ENCODE measurements at places on chromosomes 11 and 22. TPM values are rescaled to one million over a fixed set of nuclear protein-coding genes. Genes with fewer than 3 reads are reported as not detected.
A peak's percentile ranks its signal among the peaks of the same experiment; 100 is the strongest.

DNA sequence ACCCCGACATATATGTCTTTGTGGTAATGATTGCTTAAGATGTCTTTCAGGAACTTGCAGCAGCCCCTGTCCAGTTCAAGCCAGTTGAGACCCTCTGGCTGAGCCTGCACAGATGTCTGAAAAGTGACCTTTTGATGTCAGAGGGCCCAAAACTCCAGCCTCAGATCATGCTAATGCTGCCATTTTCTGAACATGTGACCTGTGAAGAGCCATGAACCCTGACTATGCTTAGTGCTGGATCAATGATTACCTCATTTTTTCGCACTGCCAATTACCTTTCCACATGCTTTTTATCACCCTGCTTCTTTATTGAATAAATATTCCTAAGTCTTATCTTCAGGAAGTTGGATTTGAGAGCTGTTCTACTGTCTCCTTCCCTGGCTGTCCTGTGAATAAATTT, 6.9 kb upstream of the CYP2R1 start:
- no peak for DNase-seq
- H3K4me1 ChIP-seq: no peaks in the 10 kb centered on the region
- no peak overlapping the region for H3K4me3 ChIP-seq
- H3K36me3 ChIP-seq: no peaks in the 10 kb centered on the region
- no peak overlapping the region for H3K27ac ChIP-seq
- no peaks in the 10 kb centered on the region for H3K27me3 ChIP-seq

DNA sequence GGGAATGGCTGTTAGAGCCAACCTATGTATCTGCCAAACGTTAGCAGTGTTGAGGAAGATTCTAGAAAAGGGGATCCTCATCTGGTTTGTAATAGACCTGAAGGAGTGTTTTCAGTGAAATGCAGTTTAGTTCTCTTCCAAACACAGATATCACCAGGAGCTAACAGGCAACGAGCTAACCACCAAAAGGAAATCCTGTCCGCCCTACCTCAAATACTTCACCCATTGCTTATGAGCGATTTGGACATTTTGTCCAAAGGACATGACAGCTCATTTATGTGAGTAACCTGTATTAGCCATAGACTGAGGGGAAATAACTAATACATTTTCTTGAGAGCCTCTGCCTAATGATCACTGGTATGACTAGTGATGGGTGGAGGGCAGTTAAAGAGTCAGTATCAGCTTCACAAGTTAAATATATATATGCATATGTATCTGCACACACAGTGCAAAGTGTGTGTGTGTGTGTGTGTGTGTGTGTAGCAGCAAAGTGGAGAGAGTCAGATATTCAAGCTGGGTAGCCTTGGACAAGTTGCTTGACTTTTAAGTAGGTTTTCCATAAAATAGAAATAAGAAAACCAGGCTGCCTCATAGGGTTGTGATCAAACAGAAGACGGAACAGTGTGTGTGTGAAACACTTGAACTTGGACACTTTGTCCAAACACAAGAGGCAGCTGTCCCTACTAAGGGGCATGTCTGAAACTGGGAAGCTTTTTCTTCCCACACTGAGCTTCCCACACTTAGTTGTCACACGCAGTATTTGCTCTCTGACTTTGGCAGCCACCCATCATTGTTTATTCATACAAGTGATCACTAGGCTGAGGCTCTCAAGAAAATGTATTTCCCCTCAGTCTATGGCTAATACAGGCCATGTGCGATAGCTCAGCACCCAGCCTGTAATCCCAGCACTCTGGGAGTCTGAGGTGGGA, 940 bp upstream of the C11orf91 start:
- no peaks in the 10 kb centered on the region for H3K36me3 ChIP-seq
- H3K27me3 ChIP-seq: no peaks in the 10 kb centered on the region
- no peak for DNase-seq
- H3K27ac ChIP-seq: peak overlapping the region; percentile 75

DNA sequence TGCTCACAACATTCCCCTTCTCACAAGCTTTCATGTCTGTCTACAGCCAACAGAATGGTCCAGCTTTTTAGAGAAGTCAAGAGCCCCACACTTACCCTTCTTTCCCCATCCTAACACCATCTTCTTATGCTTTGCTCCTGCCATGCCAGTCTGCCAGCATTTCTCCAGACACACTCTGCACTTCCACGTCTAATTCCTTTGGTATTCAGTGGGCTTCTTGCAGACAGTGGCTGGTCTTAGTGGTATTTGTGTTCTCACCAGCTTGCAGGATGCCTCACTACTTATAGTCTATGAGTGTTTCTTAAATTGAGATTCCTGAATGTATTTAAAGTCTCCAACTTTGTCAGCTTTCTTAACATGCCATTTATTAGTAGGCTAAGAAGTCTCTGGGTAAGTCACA, 154.4 kb downstream of the BBOX1 start:
- H3K27ac ChIP-seq: no peak overlapping the region
- H3K4me3 ChIP-seq: no peak overlapping the region
- H3K4me1 ChIP-seq: no peaks in the 10 kb centered on the region
- H3K27me3 ChIP-seq: no peaks in the 10 kb centered on the region
- no peaks in the 10 kb centered on the region for H3K36me3 ChIP-seq

DNA sequence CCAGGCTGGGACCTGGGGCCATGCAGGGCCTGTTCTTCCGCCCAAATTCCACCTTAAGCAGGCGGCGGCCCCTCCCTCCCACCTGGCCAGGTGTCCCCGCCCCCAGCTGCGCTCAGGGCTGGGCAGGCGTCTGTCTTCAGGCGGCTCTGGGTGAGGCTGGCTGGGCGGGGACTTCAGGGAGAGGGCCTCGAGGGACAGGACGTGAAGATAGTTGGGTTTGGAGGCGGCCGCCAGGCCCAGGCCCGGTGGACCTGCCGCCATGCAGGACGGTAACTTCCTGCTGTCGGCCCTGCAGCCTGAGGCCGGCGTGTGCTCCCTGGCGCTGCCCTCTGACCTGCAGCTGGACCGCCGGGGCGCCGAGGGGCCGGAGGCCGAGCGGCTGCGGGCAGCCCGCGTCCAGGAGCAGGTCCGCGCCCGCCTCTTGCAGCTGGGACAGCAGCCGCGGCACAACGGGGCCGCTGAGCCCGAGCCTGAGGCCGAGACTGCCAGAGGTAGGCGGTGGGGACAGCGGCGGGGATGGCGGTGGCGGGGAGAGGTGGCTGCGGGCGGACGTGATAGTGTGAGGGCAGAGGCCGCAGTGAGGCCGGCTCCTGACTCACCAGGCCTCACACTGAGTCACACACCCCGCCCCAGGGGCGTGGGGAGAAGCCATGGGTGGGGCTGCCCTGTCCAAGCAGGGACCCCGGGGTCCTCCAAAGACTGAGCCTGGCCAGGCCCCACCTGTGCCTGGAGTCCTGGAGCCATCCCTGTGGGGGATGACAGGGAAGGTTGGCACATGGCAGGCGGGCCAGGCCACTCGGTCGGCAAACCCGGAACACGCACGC, at the start of gene PKP3:
Gene PKP3, plus strand, starts transcription at position 176 of the 824 bp plus-strand sequence. Its CDS starts 84 bp downstream, at position 260.
- no peaks in the 10 kb centered on the region for H3K27me3 ChIP-seq
- H3K36me3 ChIP-seq: no peaks in the 10 kb centered on the region
- peak; percentile 90 for DNase-seq
- H3K27ac ChIP-seq: no peak within 1 kb of the TSS
- H3K4me3 ChIP-seq: peak within 1 kb of the TSS; percentile 78

DNA sequence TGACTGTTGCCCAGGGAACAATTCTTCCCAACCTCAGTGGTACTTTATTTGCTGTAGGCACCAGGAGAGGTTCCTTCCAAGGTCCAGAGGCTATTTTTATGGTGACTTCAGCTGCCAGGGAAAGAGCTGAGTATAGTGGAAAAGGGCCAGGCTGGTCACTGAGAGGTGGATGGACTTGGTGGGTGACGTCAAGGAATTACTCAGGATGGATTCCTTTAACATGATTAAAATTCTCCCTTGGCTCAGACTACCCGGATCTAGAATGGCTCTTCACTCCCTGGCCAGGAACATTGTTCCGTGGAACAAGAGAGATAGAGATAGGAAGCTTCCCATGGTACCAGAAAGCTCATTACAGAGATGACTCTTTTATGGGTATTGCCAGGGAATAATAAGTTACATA, 8.7 kb upstream of the CALCA start:
- H3K4me3 ChIP-seq: no peak overlapping the region
- H3K36me3 ChIP-seq: no peaks in the 10 kb centered on the region
- peaks cover 4% of the 10 kb centered on the region for H3K27me3 ChIP-seq
- no peak for DNase-seq
- no peaks in the 10 kb centered on the region for H3K4me1 ChIP-seq

DNA sequence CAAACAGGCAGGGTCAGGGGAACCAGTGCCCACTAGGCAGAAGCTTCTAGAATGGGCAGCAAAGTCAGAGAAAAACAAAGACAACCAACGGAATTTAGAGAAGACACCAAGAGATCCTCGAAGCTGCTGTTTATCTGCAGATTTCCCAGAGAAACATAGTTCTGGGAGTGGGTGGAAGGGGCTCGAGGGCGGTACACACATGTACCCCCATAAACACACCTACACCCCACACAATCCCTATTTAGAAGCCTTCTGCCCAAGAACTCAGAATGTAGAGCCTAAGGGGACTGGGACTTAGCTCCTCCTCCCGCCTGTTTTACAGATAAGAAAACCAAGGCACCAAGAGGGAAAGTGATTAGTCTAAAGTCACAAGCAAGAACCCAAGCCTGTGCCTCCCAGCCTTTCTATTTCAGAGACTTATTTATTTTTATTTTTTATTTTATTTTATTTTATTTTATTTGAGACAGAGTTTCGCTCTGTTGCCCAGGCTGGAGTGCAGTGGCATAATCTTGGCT, 6.4 kb downstream of the NPTXR start:
- no peak for DNase-seq
- H3K27me3 ChIP-seq: no peaks in the 10 kb centered on the region
- H3K27ac ChIP-seq: no peak overlapping the region
- no peaks in the 10 kb centered on the region for H3K4me1 ChIP-seq
- no peaks in the 10 kb centered on the region for H3K36me3 ChIP-seq

DNA sequence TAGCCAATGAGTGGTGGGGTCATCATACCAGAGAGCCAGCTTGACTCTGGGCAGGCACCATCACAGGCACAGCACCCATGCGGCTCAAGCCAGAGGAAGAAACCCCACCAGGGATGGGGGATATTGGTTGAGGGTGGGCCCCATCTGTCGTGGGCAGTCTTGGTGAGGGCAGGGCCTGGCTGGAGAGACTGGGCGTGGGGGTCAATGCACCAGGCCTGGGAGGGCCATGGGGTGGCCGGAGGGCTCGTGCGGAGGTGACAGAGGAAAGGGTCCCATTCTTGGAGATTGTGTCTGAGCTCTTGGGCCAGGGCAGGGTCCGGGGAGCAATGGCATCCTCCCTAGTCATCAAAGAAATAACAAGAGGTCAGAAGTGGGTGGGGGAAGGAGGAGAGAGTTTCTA, 1.6 kb upstream of the VSIG2 start:
- H3K27ac ChIP-seq: no peak overlapping the region
- no peaks in the 10 kb centered on the region for H3K4me1 ChIP-seq
- H3K4me3 ChIP-seq: no peak overlapping the region
- no peaks in the 10 kb centered on the region for H3K36me3 ChIP-seq
- DNase-seq: no peak

DNA sequence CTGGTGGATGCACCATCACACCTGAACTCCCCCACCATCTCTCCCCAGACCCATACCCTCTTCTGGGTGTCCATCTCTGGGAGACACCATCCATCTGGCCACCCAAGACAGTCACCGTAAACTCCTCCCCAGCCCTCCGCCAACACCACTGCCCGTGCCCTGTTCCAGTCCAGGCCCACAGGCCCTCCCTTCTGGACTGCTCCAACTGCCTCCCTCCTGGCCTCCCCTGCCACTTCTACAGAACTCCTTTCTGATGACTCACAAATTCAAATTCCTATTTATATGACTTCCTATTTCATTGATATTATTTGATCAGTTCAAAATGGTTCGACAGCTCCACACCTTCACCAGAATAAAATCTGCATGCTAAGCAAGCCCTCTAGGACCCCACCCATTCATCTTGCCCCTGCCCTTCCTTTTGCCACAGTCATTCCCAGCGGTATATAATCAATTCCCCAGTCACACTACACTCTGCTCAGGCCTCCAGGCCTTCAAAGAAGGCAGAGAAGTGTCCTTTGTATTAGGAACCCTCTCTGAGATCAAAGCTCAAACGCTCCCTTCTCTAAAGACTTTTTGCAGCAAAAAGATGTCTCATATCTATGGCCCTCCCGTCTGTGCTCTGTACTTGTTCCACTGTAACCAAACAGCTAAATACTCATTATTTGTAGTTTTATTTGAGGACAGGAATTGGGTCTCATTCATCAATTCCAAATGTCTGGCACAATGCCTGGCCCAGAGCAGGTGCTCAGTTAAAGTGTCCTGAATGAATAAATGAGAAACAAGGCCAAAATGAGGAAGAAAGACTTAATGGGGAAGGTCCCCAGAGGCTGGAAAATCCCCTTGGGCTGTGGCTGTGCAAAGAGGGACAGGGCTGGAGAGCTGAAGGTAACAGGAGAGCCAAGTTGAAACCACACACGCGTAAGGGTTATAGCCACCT, 29.0 kb downstream of the MYH9 start:
- H3K27ac ChIP-seq: peak overlapping the region; percentile 63
- H3K36me3 ChIP-seq: no peaks in the 10 kb centered on the region
- no peak overlapping the region for H3K4me3 ChIP-seq
- no peak for DNase-seq

DNA sequence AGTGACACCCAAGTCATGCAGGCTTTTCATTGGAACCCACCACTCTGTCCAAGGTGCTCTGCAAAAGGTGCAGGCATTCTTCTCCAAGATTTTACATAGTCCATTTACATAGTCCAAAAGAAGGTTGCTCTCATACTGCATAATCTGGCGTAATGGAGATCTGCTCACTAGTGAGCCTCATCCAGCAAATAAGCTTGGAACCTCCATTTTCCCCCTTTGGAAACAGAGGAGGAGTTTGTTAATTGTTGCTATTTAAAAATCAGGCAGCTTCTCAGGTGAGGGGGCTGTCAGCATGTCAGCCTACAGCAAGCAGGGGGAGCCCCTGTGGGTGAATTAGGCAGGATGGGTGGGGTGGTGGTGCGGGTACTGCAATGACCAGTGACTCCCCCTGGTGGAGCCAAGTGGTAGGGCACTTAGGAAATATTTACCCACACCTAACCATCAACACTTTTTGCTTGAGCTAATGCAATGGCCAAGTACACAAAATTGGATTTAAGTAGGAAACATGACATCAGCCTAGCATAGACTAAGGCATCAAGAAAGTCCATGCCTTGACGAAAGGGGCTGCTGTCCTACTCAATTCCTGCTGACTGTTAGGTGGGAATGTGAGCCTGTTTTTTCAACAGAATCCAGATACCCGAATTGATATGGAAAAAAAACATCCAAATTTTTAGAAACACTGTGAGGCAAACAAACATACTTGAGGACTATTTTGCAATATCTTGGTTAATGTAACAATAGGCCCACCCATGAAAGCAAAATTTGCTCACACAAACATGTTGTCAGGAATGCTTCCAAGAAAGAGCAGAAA, 64.5 kb downstream of the AMBRA1 start:
- no peaks in the 10 kb centered on the region for H3K36me3 ChIP-seq
- H3K27me3 ChIP-seq: no peaks in the 10 kb centered on the region
- peak; percentile 55 for DNase-seq
- H3K4me3 ChIP-seq: no peak overlapping the region

GRCh38 chr11:102070766-102071165, 23.5 kb downstream of the CFAP300 start:
- no peaks in the 10 kb centered on the region for H3K4me1 ChIP-seq
- no peak overlapping the region for H3K4me3 ChIP-seq

GRCh38 chr22:46774253-46774979, 12.0 kb downstream of the TBC1D22A start:
- H3K27ac ChIP-seq: peak overlapping the region; percentile 82
- peak; percentile 84 for DNase-seq
- H3K36me3 ChIP-seq: no peaks in the 10 kb centered on the region
- H3K27me3 ChIP-seq: no peaks in the 10 kb centered on the region
- H3K4me1 ChIP-seq: peaks cover 4% of the 10 kb centered on the region

Gene SCN4B
- total RNA-seq: 0.54 TPM

Gene E2F8
- total RNA-seq: 2.2 TPM

Gene VSIG10L2
- not detected for total RNA-seq

All from Peyer's patch (tissue), 4 donors.